Stimulated activated naive CD4-positive, alpha-beta T cell (primary cell): ENCODE measurements at places on chromosomes 4 and X.
A peak's percentile ranks its signal among the peaks of the same experiment; 100 is the strongest.

- no peak for DNase-seq
Observed at GRCh38 chr4:3857269-3857926, 91.2 kb downstream of the ADRA2C start.

DNA sequence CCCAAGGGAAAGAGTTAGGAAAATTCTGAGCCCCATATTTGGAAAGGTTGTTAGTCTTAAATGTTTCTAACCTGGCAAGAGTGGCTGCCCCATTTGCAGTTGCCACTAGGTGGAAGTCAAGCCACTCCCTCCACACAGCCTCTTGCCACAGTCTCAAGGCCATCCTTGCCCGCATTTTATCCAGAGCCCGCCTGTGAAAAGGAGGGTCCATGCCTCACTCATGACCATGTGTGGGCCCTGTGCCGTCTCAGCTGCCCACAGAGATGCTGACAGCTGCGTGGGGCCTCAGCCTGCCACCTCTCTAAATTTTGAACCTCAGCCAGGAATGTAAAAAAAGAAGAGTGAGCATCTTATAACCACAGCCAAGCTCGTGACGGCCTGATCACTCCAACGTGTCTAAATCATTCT, 201.5 kb upstream of the FAM241A start:
- no peak for DNase-seq

DNA sequence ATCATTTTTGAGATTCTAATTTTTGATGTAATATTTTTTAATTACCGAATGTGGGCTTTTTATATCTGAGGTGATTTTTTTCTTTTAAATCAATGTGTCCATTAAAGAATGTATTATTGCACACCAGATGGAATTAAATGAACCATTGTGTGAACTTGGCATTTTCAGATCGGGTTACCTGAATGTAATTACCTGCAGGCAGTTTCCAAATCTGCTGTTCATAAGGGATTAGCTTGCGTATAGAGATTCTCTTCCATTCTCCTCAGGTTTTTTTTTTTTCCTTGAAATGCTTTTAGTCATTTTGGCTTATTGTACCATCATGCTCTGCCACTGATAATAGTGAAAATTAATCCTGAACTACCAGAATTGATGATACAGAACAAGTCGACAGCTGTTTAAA, 511.5 kb upstream of the ATOH1 start:
- DNase-seq, result no peak

GRCh38 chr4:144655491-144655890, 9.5 kb downstream of the HHIP start:
- DNase-seq, result no peak

DNA sequence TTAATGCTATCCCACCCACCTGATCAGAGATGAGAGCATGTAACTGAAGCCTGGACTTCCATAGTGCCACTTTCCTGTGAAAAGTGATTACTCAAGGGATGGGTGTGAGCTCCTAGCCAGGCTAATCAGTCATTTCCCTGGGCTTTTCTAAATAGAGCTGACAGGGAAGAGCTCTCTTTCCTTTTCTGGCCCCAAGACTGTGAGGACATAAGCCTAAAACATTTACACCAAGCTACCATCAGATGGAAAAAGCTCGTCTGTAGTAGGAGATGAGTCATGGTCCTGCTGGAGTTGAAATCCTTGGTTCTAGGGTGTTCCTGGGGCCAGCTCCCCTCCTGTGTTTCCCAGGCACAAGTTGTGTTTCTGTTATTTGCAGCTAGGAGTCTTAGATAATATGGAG, 52.4 kb upstream of the NDP start:
- DNase-seq, result no peak

DNA sequence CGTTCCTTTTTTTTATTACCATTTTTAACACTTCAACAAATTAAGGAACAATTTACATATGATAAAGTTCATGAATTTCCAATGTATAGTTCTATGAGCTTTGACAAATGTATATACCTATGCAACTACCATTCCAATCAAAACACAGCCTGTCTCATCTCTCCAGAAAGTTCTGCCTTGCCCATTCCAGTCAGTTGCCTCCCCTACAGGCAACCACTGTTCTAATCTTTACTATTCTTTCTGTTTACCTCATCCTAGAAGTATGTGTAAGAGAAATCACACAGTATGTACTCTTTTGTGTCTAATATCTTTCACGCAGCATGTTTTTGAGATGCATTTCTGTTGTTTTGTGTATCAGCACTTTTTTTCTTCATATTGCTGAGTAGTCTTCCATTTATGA, 224.9 kb downstream of the KIT start:
- no peak for DNase-seq

DNA sequence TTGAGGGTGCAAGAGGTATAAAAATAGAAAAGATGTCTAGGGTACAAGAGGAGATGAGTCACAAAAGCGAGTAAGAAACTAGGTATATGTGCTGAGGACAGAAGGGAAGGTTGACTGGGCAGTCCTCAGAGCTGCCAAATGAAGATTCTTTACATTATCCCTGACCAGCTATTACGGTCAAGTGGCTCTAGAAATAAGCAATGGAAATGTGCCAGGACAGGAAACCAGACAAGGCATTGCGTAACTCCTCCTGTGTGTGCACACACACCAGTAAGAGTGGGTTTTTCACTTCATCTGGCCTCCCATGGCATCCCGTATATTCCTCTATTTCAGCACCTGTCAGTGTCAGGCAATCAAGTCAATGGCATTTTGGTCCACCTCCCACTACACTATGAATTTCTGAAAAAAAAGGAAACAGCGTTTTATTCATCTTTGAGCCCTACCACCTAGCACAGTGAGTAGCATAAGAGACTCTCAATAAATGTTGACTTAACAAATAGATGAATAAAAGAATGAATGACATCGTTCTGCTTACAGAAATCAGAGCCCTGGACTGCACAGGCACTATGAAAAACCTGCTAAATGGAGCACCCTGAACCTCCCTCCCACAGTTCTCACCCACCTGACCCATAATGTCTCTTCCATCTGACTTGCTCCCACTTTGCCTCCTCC, 62.6 kb upstream of the KLF3 start:
- DNase-seq, result no peak

DNA sequence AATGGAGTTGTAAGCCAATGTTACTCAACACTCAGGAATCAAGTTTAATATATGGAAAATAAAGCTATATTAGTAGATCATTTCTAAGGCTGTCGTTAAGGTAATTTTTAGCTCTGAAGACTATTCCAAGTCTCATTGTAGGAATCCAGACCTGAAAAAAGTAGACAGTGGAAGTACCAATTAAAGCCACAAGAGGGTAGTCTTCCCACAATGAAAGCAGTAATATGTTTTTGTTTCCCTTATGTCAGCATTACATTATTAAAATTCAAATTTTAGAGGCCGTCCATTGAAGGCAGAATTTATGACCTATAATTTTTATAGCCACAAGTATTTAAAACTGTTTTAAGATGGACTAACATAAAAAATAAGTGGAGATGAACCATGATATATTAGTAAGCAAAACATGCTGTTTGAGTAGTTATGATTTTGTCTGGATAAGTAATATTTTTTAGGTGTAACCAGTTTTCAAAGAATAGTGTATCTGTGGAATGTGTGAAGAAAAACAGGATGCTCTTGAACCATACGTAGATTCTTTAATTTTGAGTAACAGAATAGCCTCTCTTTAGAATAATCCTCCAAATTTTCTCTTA, 372.6 kb upstream of the TECRL start:
- no peak for DNase-seq

DNA sequence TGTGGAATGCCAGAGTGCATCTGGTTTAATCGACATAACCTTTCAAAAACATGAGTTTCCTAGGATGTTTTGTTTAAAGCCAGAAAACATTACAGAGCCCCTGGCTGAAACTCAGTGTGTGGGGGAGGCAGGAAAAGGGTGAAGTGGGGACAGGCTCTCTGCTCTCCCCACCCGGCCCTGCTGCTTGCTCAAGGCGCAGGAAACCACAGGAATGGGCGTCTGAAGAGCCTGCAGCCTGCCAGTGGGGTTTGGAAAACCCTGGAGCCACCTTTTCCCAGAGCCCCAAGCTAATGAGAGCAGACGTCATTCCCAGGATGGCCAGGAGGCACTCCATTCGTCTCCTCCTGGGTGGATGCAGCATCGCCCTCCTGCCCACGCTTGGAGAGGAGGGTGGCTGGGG, 240.6 kb downstream of the AFAP1 start:
- DNase-seq, result no peak

DNA sequence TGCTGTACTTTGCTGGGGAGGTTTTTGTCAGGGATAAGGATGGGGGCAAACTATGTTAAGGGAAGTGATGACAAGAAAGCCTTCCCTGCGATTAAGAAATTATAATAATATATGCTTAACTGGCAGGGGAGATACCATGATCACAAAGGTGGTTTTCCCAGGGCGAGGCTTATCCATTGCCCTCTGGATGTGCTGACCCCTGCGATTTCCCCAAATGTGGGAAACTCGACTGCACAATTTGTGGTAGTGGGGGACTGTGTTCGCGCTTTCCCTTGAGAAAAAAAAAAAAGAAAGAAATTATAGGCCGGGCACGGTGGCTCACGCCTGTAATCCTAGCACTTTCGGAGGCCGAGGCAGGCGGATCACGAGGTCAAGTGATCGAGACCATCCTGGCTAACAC, 24.5 kb downstream of the SLC25A43 start:
- no peak for DNase-seq

- no peak for DNase-seq
Observed at GRCh38 chr4:1471443-1472147, 65.4 kb upstream of the NKX1-1 start.

GRCh38 chrX:9873952-9874351, 87.7 kb downstream of the SHROOM2 start:
- DNase-seq, result peak; percentile 35

- DNase-seq, result no peak
Observed at GRCh38 chr4:174425669-174426068, 96.6 kb downstream of the HPGD start.

GRCh38 chrX:103776546-103776945, at the start of gene PLP1:
Gene PLP1 (plus strand): TSS chrX:103776840. CDS start chrX:103776996, 156 bp downstream.
- no peak for DNase-seq

DNA sequence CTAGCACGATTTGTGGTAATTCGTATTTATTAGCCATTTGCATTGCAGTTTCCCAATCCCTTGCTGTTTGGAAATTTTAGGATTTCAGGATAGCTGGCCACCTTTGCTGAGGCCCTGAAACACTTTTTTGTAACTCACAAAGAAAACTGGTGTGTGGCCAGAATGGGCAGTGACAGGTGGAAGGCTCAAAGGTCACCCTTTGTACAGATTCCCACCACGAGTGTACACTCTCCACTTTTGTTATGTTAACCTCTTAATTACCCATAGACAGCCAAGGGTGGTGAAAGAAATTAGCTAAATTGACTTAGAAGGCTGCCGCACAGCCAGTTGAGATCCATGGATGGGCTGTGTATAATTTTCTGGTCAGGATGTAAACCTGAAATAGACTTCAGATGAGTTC, 109.7 kb upstream of the ARX start:
- no peak for DNase-seq

- peak; percentile 61 for DNase-seq
Observed at GRCh38 chr4:108466936-108467902, 153.2 kb upstream of the RPL34 start.

DNA sequence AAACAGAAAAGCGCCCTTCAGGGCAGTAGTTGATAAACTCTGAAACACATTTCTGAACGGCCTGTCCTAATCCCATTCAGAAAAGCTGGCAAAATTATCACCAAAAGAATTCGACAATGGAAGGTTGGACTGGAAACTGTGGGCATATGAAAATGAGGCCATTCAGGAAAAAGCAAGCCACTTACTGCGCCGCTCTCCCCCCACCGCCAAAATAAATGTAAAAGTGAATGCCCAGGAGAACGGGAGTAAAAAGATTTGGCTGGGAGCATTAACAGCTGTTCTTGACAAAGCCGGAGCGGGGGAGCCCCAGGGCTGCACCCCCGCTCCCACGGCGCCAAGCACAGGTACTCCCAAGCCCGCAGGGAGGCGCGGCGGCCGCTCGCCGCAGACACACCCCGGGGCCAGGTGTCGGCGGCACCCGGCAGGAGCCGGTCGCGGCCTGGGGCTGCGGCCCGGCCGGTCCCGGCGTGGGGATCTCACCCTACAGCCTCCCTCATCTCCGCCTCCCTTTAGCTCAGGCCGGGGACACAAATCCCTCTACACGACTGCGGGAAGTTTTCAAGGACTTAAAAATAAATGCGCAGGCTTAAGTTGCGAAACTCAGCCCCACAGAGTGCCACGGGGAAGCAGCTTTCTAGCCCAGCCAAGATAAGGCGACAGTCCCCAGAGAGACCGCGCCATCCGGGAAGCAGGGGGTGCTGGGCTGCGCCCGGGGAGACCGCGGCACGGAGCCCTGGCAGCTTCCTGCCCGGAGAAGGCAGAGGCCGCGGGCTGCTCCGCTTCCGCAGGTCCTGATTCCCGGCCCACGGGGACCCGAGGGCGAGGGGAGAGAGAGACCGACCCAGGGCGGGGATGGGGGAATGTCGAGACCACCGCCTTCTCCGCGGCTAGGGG, 593 bp downstream of the SH3RF1 start:
- no peak for DNase-seq

- no peak for DNase-seq
Observed at GRCh38 chrX:71420686-71421085, 54.5 kb downstream of the TAF1 start.

DNA sequence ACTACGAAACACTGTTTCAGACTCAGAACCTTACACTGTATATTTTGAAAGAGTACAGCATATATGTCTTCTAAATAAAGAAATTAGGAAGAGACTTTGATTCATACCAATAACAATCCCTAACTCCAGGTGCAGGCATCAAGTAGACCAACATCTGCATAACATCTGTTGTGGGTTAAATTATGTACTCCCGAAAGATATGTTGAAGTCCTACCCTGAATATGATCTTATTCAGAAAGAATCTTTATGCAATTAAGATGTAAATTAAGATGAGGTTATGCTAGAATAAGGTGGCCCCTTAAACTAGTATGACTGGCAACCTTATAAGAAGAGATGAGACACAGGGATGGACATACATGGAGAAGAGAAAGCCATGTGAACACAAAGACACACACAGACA, 117.9 kb downstream of the INPP4B start:
- DNase-seq, result no peak

- no peak for DNase-seq
Observed at GRCh38 chr4:52991472-52991871, 129.4 kb downstream of the RASL11B start.

- DNase-seq, result no peak
Observed at GRCh38 chr4:2330091-2331042, 68.5 kb upstream of the MXD4 start.

DNA sequence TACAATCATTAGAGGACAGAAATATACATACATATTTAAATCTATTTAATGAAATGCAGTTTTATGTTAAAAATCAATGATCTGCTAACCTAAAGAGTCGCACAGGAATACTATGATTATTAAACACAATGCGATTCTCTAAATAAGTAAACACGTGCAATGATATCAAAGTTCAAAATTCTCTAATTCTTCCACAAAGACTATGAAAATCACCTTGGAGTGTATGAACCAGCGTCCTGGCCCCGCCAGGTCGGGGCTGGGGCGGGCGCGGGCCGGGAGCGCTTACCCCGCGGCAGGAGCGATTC, 608 bp upstream of the FAM200B start:
- DNase-seq, result no peak
